NCI-H1436 treated with DMSO at 0.1 percent for 48 hours (cell line): ENCODE measurements at places on chromosomes 1 and 21.

- no peak for DNase-seq
Observed at GRCh38 chr1:116680752-116681151, 13.2 kb upstream of the IGSF3 start.

- no peak for DNase-seq
Observed at GRCh38 chr1:234782791-234783190, 172.8 kb upstream of the IRF2BP2 start.

GRCh38 chr21:20971296-20971921, 26.8 kb upstream of the NCAM2 start:
- no peak for DNase-seq

DNA sequence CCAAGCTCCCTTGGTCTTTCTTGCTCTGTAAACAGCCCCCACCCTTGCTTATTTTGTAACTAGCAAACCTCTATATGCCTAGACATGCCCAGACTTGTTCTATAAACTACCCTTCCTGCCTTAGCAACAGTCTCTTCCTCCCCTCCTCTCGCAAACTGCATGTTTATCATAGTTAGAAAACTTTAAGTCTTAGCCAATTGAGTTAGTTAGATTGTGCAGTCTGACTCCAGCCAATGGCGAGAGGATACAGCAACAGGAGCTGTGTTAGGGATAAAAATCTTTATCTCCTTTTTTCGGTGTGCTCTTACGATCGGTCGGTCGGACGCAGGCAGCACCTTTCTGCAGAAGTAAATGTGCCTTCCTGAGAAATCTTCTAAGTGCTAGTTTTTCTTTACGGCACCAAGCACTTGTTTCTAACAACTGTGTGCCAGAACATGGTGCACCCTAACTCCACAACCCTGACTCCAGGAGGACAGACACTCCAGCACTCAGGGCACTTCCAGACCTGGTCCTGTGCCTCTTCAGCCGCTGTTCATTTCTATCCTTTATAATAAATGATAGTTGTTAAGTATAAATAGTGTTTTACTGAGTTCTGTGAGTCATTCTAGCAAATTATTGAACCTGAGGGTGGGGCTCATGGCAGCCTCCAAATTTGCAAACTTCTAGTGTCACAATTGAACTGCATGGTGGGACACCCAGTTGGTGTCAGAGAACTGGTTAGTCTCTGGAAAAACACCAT, 25.7 kb upstream of the GNG4 start:
- no peak for DNase-seq

DNA sequence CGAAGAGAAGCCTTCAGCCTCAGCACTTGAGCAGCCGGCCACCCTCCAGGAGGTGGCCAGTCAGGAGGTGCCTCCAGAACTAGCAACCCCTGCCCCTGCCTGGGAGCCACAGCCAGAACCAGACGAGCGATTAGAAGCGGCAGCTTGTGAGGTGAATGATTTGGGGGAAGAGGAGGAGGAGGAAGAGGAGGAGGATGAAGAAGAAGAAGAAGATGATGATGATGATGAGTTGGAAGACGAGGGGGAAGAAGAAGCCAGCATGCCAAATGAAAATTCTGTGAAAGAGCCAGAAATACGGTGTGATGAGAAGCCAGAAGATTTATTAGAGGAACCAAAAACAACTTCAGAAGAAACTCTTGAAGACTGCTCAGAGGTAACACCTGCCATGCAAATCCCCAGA, 78.4 kb downstream of the PRDM2 start:
- no peak for DNase-seq

GRCh38 chr21:29538115-29538514, 239.4 kb downstream of the BACH1 start:
- DNase-seq: no peak

DNA sequence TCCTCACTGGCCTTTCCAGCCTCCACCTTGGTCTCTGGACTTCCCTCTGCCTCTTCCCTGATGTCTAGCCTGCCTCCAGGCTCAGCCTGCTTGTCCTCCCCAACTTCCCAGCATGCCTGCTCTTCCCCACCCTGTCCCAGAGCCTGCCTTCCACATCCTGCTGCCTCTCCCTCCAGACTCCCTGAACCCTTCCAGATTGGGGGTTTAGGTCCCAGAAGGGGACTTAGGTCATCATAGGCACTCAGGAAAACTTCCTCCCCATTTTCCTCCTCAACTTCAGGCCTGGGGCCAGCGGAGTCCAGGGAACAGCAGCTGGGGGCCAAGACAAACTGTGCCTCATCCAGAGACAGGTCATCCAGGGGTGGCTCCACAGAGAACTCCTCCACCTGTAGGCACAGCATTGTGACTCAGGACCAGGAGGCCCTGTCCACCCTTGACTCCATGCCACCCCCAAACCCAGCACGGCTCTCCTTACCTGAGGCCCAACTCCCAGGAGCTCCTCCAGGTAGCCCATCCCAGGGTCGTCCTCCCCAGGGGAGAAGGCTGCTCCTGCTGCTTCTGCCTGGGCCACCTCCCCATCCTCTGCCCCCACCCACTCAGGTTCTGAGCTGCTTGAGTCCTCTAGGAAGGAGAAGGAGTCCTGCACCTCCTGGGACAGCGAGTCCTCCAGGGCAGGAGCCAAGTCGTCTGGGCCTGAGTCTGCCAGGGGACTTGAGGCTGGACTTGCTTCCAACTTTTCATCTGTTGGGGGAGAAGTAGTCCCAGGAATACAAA, 3.4 kb upstream of the USF1 start:
- no peak for DNase-seq

GRCh38 chr1:82223091-82223490, 422.4 kb downstream of the ADGRL2 start:
- DNase-seq: no peak

DNA sequence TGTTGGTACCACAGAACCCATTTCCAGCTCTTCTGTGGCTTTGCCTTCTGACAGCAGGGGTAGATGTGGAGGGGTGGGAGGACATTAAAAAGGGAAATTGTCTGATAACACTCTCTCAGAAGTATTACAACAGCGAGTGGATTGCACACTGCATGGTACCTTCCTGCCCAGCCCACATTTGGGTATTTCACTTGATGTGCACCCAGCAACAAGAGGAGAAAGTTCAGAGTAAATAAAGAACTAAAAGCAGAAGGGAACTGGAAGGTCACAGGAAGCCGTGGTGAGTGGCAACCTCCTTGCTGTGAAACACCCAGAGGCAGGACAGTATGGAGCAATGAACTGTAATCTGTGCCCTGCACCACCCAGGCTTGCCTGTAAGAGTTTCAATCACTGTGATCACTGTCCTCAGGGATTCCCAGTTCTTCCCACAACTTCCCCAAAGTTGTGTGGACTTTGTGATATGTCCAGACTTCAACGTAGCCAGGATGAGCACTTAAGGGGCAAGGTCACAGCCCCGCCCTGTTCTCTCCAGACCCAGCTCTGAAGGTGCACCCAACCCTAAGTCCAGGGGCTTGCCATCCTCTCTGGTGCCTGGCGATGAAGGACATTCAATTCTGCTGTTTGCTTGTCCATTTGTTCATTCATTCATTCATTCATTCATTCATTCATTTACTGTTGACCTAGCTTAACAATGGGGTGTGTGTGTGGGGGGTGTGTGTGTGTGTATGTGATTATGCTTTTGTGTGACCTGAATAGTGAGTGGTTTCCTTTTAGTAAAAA, 18.7 kb upstream of the F5 start:
- DNase-seq: no peak

DNA sequence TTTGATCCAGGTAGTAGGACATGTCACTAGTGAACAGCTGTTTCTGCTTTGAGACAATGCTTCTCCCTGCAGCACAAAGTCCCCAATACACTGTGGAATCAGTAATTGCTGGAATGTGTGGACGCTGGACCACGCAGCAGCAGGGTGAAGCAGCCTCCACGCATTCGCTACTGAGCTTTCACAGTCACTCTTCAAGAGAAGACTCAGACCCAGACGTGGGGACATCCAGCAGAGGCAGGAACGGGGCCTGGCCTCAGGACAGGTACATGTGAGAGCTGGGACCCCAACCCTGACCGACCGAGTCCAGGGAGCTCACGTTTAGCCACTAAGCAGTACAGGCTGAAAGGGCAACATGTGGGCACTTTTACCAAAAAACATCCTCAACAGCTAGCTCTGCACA, 34.1 kb upstream of the PRDM15 start:
- no peak for DNase-seq

DNA sequence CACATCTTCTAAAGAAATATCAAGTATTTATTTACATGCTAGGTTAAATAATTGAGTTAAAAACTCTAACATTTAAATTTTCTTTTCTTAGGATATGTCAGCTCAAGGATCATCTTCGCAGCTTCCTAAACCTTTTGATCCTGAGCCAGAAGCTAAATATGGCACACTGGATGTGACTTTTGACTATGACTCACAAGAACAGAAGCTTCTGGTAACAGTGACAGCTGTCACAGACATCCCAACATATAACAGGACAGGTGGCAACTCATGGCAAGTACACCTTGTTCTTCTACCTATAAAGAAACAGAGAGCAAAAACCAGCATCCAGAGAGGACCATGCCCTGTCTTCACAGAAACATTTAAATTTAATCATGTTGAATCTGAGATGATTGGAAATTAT, 132.7 kb upstream of the SERTAD4 start:
- DNase-seq: no peak

DNA sequence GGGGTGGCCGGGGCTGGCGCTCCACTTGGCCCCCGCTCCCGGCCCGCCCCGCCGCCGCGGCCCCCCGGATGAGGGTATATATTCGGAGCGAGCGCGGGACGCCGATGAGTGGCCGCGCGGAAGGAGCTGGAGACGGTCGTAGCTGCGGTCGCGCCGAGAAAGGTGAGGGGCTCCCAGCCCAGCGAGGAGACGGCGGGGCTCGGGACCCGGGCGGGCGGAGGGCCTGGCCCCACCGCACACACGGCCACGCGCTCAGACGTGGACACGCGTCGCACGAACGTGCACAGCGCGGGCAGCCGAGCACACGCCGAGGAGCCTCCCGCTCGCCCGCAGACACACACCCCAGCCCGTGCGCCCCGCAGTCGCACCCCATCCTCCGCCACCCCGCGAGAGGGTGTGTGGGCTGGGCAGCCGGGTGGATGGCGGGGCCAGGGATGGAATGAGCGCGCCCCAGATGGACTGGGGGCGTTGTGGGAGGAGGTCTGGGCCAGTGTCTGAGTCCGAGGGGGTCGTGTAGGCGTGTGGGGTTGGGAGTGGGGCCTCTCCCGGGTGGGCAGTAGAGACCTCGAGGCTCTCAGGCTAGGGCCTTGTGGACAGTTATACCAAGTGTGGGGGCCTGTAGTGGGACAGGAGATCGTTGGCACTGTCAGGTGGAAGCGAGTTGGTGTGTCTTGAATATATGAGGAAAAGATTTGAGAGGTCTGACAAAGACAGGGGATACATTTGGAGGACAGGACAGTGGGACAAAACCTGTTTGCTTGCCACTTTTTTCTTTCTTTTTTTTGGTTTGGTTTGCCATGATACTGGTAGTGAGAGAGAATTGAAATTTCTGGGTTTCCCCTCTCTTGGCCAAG, at the start of gene UAP1:
Gene UAP1, plus strand, starts transcription at position 107 of the 854 bp plus-strand sequence. CDS start 4,347 bp downstream, outside the sequence.
- no peak for DNase-seq

- DNase-seq: no peak
Observed at GRCh38 chr1:85569122-85569521, 11.4 kb upstream of the CCN1 start.

DNA sequence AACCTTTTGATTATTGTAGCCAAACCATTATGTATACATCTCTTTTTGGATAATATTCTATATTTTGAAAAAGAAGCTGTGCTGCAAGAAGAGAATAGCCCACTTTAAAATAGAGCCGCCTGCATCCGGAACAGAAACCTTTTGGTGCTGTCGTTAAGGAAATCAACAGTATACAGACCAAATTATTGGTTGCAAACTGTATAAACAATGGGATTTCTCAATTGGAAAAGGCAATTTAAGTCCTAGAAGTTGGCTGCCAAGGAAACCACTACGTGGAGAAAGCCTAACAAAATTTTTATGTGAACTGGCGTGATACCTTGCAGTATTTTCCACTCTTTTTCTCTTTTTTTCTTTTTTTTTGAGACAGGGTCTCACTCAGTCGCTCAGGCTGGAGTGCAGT, 25.8 kb downstream of the DESI2 start:
- no peak for DNase-seq

DNA sequence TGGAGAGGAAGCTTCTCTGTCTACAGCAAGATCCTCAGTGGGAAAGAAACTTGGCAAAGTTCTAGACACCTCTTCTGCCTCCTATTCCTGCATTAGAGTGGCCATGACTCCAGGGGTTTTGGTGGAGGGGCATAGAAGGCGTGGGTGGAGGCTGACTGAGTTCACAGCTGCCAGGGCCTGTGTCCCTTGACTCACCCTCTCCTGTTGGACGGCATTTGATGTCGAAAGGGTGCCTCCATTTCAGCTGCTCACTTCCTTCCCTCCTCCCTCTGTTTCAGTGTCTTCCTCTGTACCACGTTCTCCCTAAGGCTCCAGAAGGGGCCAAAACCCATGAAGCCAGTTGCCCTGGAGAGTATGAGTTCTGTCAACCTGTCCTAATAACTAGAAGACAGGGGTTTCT, 632 bp downstream of the TMEM79 start:
- DNase-seq: no peak
